ENCODE measurements at places on chromosomes 5 and 9.

DNA sequence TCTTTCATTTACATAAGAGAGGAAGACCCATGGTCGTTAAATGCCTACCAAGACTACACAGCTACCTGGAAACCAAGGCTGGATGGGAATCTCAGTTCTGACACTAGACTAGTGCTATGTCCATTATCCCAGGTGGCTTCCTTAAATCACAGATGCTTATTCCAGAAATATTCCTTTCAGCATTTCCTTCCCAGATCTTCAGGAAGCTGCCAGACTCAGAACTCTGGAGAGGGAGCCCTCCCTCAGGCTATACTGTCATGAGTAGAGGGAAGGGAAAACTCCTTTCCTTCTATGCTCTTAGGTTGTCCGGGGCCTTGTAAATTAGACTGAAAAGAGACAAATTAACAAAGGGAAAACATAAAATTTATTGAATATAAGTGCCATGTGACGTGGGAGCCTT lies 20.8 kb downstream of the FREM1 start:
- H3K4me1 ChIP-seq = no peaks in the 10 kb centered on the region
- H3K27me3 ChIP-seq = no peaks in the 10 kb centered on the region
- H3K36me3 ChIP-seq = no peaks in the 10 kb centered on the region
- H3K4me3 ChIP-seq = no peak overlapping the region
- H3K27ac ChIP-seq = no peak overlapping the region

DNA sequence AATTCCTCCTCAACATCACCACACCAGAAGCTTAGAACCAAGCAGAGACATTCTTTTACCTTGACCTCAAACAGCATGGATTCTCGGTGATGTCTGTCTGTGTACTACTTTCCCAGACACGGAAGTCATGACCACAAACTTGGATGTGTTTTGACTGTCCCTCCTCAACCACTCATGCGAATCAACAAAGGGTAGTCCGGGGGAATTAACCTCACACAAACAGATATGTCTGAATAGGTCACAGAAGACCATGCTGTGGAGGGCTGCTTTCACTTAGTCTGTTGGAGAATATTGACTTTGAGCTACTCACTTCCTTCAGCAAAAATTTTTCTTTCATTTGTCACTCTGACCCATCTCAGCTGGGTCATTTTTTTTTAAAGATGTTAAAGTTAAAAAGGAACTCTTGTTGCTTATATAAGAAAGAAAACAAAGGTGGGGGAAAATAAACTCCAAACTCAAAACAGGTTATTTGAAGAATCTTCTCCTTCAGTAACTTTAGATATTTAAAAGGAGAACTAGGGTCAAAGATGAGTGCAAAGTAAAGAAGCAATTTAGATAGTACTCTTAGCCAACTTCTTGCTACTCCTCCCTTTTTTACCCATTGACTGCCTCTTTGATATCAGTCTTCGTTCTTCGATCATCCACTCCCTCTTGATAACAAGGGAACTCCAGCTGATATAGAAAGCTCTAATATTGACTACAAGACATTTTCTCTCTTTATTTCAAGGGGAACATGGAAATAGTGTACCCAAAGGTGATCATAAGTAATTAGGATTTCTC lies 343.4 kb upstream of the CDH6 start:
- no peak overlapping the region for H3K27ac ChIP-seq
- H3K4me3 ChIP-seq = no peak overlapping the region
- no peaks in the 10 kb centered on the region for H3K4me1 ChIP-seq

DNA sequence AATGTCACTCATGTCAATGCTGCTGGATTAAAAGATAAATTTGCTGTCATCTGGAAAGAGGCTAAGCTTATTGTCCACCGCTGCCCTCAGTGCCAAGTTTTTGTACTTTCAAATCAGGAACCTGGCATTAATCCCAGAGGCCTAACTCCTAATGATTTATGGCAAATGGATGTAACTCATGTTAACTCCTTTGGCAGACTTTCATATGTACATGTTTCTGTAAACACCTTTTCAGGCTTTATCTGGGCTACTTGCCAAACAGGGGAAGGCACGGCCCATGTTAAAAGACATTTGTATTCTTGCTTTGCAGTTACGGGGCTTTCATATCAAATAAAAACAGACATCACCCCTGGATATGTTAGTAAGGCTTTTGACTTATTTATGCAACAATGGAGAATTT lies 608.0 kb upstream of the ACO1 start:
- no peaks in the 10 kb centered on the region for H3K27me3 ChIP-seq
- H3K27ac ChIP-seq = no peak overlapping the region
- H3K36me3 ChIP-seq = no peaks in the 10 kb centered on the region
- no peaks in the 10 kb centered on the region for H3K4me1 ChIP-seq
- no peak overlapping the region for H3K4me3 ChIP-seq

- no peak overlapping the region for H3K4me3 ChIP-seq
- no peaks in the 10 kb centered on the region for H3K4me1 ChIP-seq
- H3K36me3 ChIP-seq = no peaks in the 10 kb centered on the region
- DNase-seq = no peak
Observed at GRCh38 chr5:104412649-104413240, 850.2 kb upstream of the NUDT12 start.

DNA sequence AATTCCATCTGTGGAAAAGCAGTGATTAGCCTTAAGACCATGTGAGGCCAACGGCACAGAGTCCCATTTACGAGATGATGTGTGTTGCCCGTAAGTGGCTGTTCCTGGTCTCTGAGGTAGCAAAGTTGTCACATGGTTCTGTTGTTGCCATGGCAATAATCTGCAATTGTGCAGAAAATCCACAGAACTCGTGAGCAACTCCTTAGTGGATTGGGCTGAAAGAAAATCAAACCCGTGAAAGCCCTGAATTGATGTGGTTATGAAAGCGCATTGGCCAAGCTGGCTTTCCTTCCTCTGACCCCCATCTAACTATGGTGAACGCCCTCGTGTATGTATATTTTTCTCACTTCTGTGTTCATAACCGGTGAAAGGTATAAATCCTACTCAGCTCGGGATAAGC lies 614.7 kb downstream of the EBF1 start:
- no peaks in the 10 kb centered on the region for H3K27me3 ChIP-seq
- H3K36me3 ChIP-seq = no peaks in the 10 kb centered on the region
- no peak overlapping the region for H3K4me3 ChIP-seq

DNA sequence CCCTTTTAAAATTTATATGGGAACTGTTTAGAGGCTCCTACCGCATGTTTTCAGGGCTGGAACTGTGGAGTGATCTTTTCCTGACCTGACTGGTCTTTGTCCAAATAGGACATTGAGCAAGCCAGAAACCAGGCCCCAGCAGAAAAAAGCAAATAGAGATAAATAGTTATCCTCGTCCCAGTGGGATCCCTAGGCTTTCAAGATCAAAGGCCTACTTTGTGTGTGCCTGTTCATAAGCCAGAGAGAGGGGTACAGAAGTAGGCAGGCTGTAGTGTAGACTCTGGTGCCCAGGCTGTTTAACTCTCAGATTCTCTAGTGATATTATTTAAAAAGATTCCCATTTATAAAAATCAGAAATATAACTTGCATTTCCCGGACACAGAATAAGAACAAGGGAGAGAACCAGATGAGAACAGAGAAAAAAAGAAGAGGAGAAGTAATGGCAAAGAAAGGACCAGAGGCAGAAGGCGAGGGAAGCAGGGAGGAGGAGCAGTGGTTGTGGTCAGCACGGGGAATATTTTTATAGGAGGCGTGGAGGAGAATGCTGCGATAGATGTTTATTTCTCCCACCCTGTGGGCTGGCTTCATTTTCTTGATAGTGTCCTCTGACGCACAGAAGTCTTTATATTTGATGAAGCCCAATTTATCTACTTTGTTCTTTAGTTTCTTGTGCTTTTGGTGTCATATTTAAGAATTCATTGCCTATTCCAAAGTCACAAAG lies 101.2 kb downstream of the AOPEP start:
- no peaks in the 10 kb centered on the region for H3K4me1 ChIP-seq
- no peak overlapping the region for H3K4me3 ChIP-seq
- DNase-seq = no peak
- peaks cover 33% of the 10 kb centered on the region for H3K36me3 ChIP-seq

DNA sequence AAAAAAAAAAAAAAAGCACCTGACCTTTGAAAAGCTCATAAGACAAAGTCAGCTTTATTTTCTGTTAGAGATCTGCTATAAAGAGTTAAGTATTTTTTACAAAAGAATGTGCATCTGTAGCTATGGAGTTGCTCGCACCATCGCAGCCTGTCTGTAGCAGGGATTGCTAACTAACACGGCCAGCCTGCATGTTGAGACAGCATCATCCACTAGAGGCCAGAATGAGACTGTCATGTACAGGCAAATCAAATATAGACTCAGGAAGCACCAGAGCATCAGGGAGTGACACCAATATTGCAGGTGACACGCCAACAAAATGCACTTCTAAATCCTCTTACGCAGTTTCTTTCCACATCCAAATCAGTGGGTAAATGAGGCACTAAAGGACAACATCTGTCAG lies 136.3 kb upstream of the RASEF start:
- no peaks in the 10 kb centered on the region for H3K4me1 ChIP-seq
- no peak for DNase-seq
- no peak overlapping the region for H3K27ac ChIP-seq
- H3K4me3 ChIP-seq = no peak overlapping the region

GRCh38 chr9:14909961-14910805 lies at the start of gene FREM1:
Gene FREM1 (minus strand): TSS chr9:14910428. CDS start chr9:14868977, 41,451 bp downstream.
- no peak within 1 kb of the TSS for H3K27ac ChIP-seq
- no peaks in the 10 kb centered on the region for H3K36me3 ChIP-seq
- H3K27me3 ChIP-seq = no peaks in the 10 kb centered on the region
- DNase-seq = no peak
- H3K4me1 ChIP-seq = no peaks in the 10 kb centered on the region

DNA sequence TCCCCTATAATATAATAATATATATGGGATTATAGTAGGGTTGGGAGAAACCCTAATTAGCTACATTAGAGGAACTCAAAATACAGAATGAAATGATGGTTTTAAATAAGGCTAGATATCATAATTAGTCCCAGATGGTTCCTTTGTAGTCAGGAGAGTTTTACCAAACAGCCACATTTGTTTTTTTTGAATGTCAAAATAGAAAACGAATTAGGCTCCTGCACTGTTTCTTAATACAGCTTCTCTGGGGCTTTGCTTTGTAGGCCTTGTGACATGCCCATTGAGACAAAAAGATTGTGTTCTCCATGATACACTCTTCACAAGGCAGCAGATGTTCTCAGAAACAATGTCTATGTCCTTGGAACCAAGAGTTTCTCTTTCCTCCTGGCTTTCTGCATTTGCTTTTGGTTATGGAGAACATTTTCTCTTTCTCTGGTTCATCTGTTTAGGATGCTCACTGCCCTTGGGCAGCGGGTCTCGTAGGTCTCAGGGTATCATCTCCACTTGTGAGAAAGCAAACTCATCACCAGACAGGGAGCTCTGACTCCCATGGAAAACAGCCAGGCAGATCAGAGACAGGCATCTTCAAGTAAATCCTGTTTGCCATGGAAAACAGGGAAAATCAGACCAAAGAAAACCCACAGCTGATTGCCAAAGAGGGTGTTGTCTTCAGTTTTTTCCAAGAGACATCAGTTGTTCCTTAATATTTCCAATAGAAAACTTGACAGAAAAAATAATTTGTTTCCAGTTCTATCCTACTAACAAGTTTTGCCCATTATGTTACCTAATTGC lies 54.1 kb upstream of the RPS23 start:
- no peak overlapping the region for H3K27ac ChIP-seq
- DNase-seq = no peak
- no peaks in the 10 kb centered on the region for H3K27me3 ChIP-seq

Measured in activated B cell treated with CpG ODN at 0.5 μM for 24 hours (primary cell).